CD14-positive monocyte (primary cell): ENCODE measurements at places on chromosomes 1 and 21.

- DNase-seq: no peak
These were observed 49.1 kb downstream of the CAPN2 start for GRCh38 chr1:223761411-223761810.

DNA sequence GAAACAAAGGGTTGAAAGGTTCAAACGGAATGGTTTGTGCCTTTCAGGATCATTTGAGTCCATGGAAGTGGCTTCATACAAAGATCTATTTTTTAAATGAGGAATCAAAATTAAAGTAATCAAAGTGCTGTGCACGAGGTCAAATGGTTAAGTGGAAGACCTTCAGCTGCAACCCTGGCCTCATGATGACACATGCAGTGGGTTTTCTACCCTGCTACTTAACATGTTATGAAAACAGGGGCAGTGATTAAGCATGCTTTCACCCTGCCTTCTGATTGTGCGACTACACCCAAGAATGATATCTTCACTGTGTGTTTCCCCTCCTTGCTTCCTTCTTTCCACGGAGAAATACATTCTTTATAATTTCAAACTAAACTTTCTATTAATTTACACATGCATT, 604.2 kb downstream of the LRRIQ3 start:
- peak; percentile 70 for DNase-seq

DNA sequence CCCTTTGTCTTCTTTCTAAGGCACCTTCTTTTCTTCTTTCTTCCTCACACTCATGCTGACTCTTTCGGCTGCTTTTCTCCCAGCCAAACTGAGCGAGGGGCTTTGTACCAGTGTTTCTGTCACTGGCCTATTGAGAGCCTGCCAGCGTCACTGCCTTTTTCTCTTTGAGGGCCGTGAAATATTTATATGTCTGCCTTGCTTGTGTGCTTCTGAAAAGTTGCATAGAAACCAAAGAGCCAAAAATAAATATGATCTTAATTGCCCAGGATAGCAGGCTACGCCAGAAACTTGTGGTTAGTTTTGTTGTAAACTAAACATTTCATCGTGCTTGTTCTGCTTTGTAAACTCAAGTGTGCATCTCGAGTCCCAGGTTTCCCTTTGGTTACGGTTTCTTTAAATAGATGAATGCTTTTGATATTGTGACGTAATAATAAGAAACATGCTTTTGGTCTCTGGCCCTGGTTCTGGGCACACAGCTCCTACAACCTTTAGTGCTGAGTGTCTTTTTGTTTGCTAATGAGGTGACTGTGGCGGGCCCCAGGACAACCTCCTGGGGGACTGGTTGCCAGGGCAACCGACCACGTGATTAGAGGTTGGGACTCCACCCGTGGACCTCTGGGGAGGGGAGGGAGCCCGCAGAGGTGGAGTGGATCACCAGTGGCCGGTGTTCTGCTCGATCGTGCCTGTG, 10.8 kb downstream of the SLC37A1 start:
- DNase-seq: peak; percentile 25

DNA sequence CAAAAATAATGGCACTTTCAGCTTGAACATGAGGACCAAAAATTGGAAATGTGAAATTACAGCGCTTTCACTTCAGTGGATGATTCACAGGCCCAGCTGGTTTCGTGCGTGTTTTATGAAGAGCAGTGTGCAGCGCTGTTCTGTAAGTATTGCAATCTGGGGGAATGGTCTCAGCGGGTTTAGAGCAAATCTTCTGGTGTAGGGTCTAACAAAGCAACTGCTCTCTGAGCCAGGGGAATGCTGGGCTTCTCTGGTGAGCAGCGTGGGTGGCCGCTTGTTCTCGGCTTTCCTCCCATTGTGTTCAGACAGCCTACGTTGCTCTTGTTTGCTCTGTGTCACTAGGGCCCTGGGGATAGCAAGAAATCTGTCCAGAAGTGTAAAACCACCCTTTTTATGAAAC, 42.4 kb upstream of the GADD45A start:
- DNase-seq: no peak

DNA sequence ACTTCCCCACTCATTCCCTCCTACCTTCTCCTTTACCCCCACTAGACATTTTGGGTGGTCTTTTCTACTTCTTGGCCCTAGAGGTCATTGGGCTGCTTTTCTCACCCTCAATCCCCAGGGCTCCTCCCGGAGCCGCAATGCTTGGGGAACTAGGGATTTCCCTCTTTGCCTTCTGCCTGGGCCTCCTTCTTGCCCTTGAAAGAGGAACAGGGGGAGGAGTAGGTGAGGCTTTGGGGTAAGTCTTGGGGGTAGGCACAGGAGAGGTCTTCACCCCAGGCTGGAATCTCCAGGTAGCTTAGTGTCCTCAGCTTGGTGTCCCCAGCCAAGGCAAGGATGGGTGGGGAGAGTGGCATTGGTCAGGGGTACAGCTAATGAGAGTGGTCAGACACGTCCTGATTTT, 56.2 kb upstream of the EPS8L3 start:
- peak; percentile 46 for DNase-seq
